ENCODE measurements at places on chromosomes 4 and X.

GRCh38 chrX:108001218-108001814 lies 19.1 kb upstream of the TEX13B start:
- DNase-seq, result no peak

GRCh38 chrX:46953597-46953996 lies 41.4 kb downstream of the JADE3 start:
- no peak for DNase-seq

DNA sequence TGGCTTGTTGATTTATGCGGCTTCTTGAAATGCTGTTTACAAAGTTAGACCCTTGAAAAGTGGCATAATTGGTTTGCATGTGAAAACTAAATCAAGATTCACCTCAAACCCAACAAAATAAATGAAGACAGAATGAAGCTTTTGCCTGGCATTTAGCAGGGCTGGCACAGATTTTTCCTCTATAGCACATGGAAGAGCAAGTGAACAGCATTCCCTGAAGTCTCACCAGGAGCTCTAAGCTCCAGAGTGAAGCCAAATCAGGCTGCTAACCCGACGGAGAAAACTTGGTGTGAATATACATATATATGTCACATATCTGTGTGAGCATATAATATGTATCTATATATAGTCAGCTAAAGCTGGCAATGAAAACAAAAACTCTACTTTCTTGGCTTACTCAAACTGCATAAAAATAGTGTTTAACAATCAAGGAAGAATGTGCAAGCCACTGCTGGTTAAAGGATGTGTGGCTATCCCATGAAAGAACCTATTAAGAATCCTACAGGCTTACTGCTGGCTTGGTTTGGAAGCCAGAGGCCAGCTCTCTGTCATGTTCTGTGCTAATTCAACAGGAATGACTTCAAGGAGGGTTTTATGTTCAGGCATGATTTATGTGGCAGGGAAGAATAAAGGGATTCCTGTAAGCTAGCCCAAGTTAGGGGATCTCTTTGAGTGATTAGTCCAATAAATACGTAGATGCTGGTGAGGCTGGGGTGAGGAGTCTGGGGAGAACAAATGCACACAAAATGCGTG lies 69.9 kb downstream of the MFAP3L start:
- no peak for DNase-seq

DNA sequence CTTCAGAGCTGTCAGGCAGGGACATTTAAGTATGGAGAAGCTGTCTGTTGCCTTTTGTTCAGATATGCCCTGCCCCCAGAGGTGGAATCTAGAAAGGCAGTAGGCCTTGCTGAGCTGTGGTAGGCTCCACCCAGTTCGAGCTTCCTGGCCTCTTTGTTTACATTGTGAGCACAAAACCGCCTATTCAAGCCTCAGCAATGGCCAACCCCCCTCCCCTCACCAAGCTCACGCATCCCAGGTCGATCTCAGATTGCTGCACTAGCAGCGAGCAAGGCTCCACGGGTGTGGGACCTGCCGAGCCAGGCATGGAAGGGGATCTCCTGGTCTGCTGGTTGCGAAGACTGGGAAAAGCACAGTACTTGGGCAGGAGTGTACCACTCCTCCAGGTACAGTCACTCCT lies 59.3 kb downstream of the ZNF674 start:
- no peak for DNase-seq

DNA sequence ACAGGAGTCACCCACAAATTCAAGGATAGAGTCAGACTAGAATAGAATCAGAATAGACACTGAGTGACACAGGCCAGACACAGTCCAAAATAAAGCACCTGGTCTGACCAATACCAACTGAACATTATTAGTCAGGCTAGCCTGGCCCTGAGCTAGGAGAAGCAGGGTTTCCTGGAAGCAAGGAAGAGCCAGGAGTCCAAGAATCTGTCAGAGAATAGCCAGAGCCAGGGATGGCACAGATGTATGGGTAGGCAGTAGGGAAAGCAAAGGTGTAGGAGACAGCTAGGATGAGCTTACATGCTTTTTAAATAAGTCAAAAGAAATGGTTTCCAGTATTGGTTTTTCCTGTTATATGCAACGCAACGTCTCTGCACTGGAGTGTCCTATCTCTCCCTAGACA lies 3.7 kb downstream of the BTC start:
- DNase-seq, result no peak

- DNase-seq, result no peak
Observed at GRCh38 chr4:15348695-15349094, 79.1 kb upstream of the C1QTNF7 start.

- DNase-seq, result no peak
Observed at GRCh38 chrX:97389761-97390192, 506.1 kb downstream of the RPA4 start.

- no peak for DNase-seq
Observed at GRCh38 chrX:11337292-11338009, 44.2 kb downstream of the AMELX start.

- no peak for DNase-seq
Observed at GRCh38 chr4:116400480-116400879, 684.9 kb downstream of the TRAM1L1 start.

GRCh38 chr4:151408380-151408629 lies 671 bp upstream of the FHIP1A start:
- DNase-seq, result no peak
